ENCODE measurements at places on chromosomes 16 and 17. TPM values are rescaled to one million over a fixed set of nuclear protein-coding genes. Genes with fewer than 3 reads are reported as not detected.

GRCh38 chr17:74427763-74428153 lies 4.1 kb upstream of the GPRC5C start:
- no peak overlapping the region for H3K4me3 ChIP-seq
- no peaks in the 10 kb centered on the region for H3K36me3 ChIP-seq
- no peaks in the 10 kb centered on the region for H3K27me3 ChIP-seq
- DNase-seq, result no peak
- peak overlapping the region; percentile 28 for H3K27ac ChIP-seq
- H3K4me1 ChIP-seq, result peaks cover 12% of the 10 kb centered on the region

- no peak overlapping the region for H3K4me3 ChIP-seq
- DNase-seq, result no peak
- H3K36me3 ChIP-seq, result no peaks in the 10 kb centered on the region
- H3K27me3 ChIP-seq, result no peaks in the 10 kb centered on the region
- H3K27ac ChIP-seq, result no peak overlapping the region
- H3K4me1 ChIP-seq, result no peaks in the 10 kb centered on the region
Measured at GRCh38 chr17:21113049-21113690, 13.6 kb upstream of the DHRS7B start.

DNA sequence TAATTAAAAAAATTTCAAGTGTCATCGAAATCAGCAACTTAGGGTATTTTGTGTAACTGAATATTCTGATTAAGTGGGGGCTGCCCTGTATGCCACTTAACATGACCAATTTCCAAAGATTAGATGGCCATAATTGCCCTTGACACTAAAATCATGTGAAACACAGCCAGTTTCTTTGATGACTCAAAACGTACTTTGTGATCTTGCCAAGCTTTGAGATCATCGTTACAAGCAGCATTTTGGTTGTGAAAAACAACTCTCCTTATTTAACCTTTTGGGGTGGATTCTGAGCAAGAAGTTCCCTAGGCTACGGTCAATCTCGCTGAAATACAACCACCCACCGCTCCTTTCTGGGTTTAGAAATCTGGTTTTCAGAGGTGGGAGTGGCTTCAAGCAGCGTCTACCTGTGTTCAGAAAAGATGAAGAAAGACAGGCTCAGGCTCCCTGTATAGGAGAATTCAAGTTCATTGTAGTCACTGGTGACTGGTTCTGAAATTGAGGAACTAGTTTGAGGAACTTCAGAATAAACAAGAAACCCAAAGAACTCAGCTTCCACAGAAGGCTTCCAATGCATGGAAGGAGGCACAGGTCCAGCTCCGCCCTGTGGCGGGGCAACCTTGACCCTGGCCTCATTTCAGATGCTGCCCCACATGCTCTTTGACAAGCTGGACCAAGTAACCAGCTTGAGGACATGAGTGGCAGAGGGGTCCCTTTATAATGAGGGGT lies 9.4 kb downstream of the MAP3K14 start:
- H3K4me1 ChIP-seq, result peaks cover 49% of the 10 kb centered on the region
- H3K27ac ChIP-seq, result peak overlapping the region; percentile 54
- H3K4me3 ChIP-seq, result no peak overlapping the region
- no peak for DNase-seq
- H3K27me3 ChIP-seq, result no peaks in the 10 kb centered on the region

DNA sequence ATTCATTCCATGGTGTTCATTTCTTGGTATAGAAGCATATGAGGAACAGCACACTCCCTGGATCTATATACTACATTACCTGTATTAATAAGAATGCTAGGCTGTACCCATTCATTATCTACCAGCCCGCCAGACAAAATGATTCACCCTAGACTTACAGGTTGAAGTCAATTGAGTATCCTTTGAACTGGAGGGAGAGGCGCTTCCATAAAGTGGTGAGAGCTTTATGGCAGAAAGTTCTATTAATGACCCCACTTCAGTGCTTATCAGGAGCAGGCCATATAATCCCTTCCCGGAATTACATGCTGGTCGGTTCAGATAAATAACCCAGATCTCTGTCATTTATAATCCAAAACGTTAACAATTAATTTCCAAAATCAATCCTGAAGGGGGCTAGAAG lies 44.5 kb upstream of the TOX3 start:
- no peak for DNase-seq
- H3K36me3 ChIP-seq, result no peaks in the 10 kb centered on the region
- H3K27me3 ChIP-seq, result no peaks in the 10 kb centered on the region

- H3K36me3 ChIP-seq, result no peaks in the 10 kb centered on the region
- no peak for DNase-seq
- peaks cover 17% of the 10 kb centered on the region for H3K4me1 ChIP-seq
- no peaks in the 10 kb centered on the region for H3K27me3 ChIP-seq
- no peak overlapping the region for H3K27ac ChIP-seq
Measured at GRCh38 chr17:34259146-34259545, 4.1 kb downstream of the CCL2 start.

GRCh38 chr17:18230288-18231141 lies 5.1 kb downstream of the LLGL1 start:
- peaks cover 9% of the 10 kb centered on the region for H3K4me1 ChIP-seq
- H3K27me3 ChIP-seq, result no peaks in the 10 kb centered on the region
- H3K4me3 ChIP-seq, result no peak overlapping the region
- peaks cover 2% of the 10 kb centered on the region for H3K36me3 ChIP-seq
- H3K27ac ChIP-seq, result no peak overlapping the region
- DNase-seq, result no peak

- no peak for DNase-seq
- H3K36me3 ChIP-seq, result peaks cover 12% of the 10 kb centered on the region
- peak overlapping the region; percentile 88 for H3K27ac ChIP-seq
Measured at GRCh38 chr17:39926135-39926587, 1.2 kb downstream of the ORMDL3 start.

DNA sequence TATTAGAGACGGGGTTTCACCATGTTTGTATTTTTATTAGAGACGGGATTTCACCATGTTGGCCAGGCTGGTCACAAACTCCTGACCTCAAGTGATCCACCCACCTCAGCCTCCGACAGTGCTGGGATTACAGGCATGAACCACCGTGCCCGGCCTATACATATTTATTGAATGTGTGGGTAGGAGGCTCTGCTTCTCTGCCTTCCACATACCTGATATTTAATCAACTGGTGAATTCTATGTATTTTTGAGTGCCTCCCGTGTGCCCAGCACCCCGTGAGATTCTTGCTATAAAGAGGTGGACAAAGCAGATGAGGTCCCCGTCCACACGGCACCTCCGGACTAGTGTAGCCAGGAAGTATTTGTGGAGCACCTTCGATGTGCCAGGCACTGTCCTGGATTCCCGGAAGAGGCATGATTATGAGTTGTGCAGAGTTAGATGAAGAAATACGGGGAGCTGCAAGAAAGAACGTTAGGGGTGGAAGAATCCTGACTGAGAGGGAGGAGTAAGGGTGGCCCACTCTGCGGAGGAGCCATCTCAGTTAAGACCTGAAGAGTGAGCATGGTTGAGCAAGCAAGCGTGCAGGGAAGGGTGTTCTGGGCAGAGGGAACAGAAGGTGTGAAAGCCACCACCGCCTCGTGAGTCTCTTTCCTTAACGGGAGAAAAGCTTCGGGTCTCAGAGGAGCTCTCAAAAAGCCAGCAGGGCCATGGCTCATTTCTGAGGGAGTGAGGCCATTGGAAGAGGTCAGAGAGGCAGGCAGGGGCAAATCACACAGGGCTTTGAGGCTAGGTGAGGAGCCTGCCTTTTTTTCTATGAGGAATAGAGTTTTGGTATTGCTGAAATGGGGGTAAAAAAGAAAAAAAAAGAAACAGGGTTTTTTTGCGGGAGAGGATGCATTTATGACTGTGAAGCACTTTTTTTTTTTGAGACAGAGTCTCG lies 21.2 kb downstream of the CRISPLD2 start:
- H3K4me3 ChIP-seq, result no peak overlapping the region
- peaks cover 2% of the 10 kb centered on the region for H3K4me1 ChIP-seq
- no peaks in the 10 kb centered on the region for H3K36me3 ChIP-seq

Gene FADS6
- not detected for polyA plus RNA-seq

DNA sequence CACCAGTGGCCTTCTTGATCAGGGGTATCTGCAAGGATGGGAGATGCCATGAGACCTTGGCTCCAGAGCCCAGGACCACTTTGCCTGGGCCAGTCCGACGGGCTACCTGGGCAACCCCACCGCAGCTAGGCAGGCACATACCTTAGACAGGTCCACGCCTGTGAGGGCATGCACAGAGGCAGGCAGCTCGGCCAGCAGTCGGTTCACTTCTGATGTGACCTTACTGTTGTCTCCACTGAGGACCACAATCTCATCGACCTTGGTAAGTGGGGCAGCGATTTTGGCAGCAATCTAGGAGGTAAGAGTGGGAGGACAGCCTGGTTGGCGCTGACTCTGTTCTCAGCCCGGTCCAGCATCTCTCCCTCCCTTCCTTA lies 17.0 kb downstream of the FLOT2 start:
- H3K27ac ChIP-seq, result no peak overlapping the region
- H3K4me1 ChIP-seq, result no peaks in the 10 kb centered on the region
- no peaks in the 10 kb centered on the region for H3K27me3 ChIP-seq
- DNase-seq, result no peak
- H3K4me3 ChIP-seq, result no peak overlapping the region

GRCh38 chr16:80622007-80622406 lies 81.2 kb downstream of the DYNLRB2 start:
- DNase-seq, result no peak
- H3K4me3 ChIP-seq, result no peak overlapping the region
- H3K36me3 ChIP-seq, result no peaks in the 10 kb centered on the region
- no peaks in the 10 kb centered on the region for H3K4me1 ChIP-seq
- H3K27ac ChIP-seq, result no peak overlapping the region

DNA sequence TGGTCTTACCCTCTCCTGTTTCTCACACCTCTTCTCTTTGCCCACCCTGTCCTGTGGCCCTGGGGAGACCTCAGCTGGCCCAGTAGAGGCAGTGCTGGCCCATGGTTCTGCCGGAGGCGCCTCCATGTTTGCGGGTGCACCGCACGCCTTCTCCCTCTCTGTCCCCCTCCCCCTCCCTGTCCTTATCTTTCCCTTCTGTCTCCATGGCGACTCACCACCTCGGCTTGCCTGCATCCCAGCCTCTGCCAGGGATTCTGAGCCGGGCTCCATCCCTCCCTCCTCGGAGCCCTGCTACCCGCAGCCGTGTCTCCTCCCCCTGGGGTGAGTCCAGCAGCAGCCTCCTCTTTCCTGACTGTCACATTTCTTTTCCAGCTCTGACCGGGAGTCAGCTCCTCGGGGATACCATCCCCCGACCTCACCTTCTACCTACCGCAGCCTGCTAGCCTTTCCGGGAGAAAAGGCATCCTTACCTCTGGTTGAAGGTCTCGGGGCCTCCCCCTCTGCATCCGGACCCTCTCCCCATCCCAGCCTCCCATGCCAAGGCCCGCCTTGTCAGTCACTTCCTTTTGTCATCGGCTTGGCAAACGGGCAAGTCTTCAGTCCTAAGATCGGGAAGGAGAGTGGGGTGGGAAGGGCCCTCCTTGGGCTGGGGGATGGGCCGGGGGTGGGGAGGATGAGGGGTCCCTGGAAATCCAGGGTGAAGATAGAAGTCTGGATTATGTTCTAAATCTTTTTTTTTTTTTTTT lies at the start of gene RNF112:
TSS of gene RNF112 (plus strand) at position 358 of the 746 bp plus-strand sequence. CDS start at position 535, 177 bp downstream.
- no peaks in the 10 kb centered on the region for H3K27me3 ChIP-seq
- peak; percentile 79 for DNase-seq
- peaks cover 16% of the 10 kb centered on the region for H3K4me1 ChIP-seq

DNA sequence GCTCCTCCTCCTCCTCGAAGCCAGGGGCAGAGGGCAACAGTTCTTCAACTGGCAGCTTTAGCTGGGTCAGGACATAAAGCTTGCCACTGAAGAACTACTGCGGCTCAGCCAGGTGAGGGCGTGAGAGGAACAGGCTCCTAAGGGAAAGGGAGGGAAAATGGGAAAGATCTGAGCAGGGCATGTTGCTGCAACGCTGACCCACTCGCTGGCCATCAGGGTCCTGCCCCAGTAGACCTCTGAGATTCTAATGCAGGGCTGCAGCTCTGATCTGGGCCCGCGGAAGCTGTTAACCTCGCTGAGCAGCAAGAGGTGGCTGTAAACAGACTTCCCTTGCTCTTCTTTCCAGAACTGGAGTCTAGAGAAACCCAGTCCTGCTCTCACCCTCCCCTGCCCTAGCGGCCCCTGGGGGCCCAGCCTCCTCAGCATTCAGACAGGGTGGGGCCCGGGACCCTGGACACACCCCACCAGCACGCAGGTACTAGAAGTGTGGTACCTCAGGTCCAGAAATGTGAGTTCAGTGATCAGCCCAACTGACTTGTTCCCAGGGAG lies 3.8 kb upstream of the TLCD2 start:
- peaks cover 24% of the 10 kb centered on the region for H3K36me3 ChIP-seq
- no peaks in the 10 kb centered on the region for H3K27me3 ChIP-seq
- H3K4me3 ChIP-seq, result peak overlapping the region; percentile 23
- H3K27ac ChIP-seq, result peak overlapping the region; percentile 89
- peak; percentile 70 for DNase-seq

DNA sequence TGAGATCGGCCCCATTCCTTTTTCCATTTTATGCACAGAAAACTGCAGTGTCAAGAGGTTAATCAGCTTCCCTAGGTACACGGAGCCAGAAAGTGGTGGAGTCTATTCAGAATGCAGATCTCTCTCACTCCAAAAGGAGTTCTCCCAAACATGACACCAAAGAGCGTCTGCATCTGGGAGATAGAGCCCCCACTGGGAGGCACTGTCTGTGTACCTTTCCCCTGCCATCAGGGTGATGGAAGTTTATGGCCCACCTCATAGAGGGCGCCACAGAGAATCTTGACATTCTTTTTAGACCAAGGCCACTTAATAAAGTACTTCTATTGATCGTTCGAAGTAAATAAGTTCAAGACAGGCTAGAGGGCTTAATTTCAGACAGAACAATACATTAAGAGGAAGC lies 493.7 kb upstream of the ERCC4 start:
- H3K4me1 ChIP-seq, result no peaks in the 10 kb centered on the region
- H3K27me3 ChIP-seq, result no peaks in the 10 kb centered on the region
- no peak overlapping the region for H3K27ac ChIP-seq
- H3K4me3 ChIP-seq, result no peak overlapping the region

GRCh38 chr16:15976929-15977637 lies 27.7 kb downstream of the ABCC1 start:
- no peaks in the 10 kb centered on the region for H3K27me3 ChIP-seq
- peaks cover 13% of the 10 kb centered on the region for H3K4me1 ChIP-seq
- peak overlapping the region; percentile 14 for H3K27ac ChIP-seq
- no peak for DNase-seq

Gene HOXB8
- 0.10 TPM for polyA plus RNA-seq

DNA sequence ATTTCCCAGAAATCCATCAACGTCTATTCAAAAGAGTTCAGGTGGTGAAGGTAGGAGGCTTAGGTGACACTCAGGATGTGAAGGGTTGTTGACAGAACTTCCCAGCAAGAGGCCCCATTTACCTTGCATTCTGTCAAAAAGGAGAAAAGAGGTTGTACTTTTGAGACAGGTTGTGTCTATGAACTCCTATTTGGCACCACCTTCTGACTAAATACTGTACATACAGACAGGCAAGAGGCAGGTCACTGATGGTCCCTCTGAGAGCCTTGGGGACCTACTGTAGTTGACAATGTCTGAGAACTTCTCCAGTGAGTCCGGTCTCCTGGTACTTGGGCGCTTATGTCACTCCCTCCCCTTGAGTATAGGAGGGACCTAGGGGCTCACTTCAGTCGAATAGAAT lies 479.3 kb upstream of the ZFHX3 start:
- DNase-seq, result no peak
- no peaks in the 10 kb centered on the region for H3K27me3 ChIP-seq
- no peak overlapping the region for H3K4me3 ChIP-seq
- H3K4me1 ChIP-seq, result no peaks in the 10 kb centered on the region
- no peak overlapping the region for H3K27ac ChIP-seq
- no peaks in the 10 kb centered on the region for H3K36me3 ChIP-seq

Gene ADCY9
- polyA plus RNA-seq, result 12.8 TPM

GRCh38 chr16:62035115-62036092 lies 834 bp downstream of the CDH8 start:
- DNase-seq, result peak; percentile 68
- peaks cover 17% of the 10 kb centered on the region for H3K4me1 ChIP-seq
- no peak overlapping the region for H3K27ac ChIP-seq
- H3K27me3 ChIP-seq, result peaks cover 8% of the 10 kb centered on the region
- H3K36me3 ChIP-seq, result no peaks in the 10 kb centered on the region
